ENCODE measurements at places on chromosomes 3 and 15.

DNA sequence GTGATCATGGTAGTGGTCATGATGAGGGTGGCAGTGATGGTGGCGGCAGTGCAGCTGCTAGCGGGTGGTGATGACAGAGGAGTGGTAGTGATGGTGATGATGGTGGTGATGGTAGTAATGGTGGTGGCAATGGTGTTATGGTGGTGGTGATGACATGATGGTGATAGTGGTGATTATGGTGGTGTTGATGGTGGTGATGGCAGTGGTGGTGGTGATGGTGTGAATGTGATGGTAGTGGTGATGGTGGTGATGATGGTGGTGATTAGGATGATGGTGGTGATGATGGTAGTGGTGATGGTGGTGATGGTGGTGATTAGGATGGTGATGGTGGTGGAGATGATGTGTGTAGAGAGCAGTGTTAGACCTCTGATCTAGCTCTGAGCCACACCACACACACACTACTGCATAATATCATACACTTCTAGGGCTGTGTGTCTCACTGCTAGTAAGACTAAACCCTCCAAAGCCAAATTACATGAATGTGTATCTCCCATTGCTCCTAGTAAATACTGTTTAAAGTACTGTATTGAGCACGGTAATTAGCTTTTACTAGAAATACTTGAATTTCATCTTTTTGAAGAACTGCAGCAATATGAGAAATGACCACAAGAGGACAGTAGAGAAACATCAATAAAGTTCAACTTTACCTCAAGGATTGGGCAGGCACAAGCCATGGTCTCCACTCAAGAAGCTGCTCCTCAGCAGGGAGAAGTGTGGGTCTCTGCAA lies 28.8 kb downstream of the TMED3 start:
- DNase-seq = peak; percentile 40

GRCh38 chr3:171685116-171685895 lies 125.0 kb downstream of the PLD1 start:
- DNase-seq = no peak

DNA sequence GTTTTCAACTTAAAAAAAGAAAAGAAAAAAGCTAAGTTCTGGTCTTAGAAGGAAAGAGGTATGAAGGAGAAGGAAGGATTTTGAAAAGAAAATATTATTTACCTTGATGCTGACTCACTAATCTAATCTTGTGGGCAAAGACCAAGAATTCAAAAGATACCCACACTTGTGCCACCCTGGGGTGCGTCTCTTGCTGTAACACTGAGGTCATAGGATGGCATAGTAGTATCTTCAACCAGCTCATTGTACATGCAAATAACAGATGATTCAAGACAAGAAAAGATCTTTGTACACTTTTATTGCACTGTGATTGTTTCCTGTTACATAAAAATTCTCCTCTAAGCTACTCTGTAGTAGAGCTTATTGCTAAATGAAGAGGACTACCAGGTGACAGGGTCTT lies 17.3 kb downstream of the PLS1 start:
- no peak for DNase-seq

GRCh38 chr3:98791341-98792325 lies 28.5 kb downstream of the ST3GAL6 start:
- no peak for DNase-seq

DNA sequence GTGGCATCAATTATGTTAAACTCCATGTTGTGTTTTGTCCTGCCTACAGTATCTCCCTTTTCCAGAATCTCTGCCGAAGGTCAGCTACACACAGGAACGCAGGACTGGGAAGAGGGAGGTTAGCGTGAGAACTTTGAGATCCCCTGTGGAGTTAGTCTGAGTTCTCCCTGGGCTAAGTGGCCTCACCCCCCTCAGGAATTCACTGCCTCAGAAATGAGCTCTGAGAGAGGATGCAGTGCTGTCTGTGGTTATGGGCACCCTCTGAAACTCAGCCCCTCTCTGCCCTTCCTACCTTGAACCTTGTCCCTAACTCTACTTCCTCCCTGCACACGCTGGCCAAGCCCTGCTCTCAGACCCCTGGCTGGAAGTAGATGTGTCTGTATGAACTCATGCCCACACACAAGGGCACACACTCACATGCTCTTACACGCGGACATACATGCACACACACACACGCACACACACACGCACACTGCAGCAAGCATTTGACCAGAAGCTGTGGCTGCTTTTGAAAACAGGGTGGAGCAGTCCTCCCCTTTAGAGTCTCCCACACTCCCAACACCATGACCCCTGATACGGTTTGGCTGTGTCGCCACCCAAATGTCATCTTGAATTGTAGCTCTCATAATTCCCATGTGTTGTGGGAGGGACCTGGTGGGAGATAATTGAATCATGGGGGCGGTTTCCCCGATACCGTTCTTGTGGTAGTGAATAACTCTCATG lies 5.3 kb upstream of the VIPR1 start:
- peak; percentile 49 for DNase-seq

DNA sequence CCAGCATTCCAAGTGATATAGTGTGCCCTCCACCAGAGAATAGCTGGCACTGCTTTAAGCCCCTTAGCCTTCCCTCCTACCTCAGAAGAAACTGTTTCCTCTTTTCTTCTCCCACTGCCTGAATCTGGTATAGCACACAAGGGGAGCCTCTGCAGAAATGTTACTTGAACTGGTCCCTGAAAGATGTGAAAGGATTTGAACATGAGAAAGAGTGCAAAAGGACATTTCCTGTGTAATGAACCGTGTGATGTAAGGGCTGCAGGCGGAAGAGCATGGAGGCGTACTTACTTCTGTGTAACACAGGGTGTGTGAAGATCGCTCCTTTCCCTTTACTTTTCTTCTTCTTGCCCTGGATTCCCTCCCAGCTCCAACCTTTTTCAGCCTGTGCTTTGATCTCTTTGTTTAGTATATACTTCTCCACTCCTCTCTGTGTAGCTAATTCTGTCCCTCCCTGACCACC lies 8.4 kb downstream of the TMOD3 start:
- no peak for DNase-seq

DNA sequence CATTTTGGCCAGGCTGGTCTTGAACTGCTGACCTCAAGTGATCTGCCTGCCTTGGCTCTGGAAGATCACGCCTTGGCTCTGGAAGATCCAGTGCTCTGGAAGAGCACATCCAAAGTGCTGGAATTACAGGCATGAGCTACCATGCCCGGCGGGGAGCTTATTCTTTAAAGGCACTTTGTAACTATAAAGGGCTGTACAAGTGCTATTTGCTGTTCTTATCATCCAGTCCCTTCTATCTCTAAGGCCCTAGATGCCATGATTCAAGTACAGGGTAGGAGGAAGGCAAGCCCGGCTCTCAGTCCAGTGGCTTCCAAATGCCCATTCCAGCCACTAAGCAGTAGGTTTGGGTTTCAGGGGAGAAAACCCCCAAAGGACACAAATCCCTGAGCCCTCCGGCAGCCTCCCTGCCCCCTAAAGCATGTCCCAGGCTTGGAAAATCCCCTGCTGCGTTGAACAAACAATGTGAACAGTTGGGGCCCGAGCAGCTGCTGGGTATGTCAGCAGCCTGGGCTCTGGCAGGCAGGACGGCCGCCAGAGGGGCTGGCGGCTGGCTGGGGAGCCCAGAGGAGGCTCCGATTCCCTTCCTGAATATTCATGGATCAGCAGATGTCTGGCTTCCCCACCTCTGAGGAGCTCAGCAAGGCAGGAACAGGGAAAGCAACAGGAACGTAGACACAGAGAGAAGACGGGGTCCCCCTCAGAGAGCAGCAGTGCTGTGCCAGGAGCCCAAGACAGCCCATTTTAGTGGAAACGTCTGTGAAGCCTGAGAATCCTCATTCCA lies 7.7 kb downstream of the IGDCC4 start:
- peak; percentile 92 for DNase-seq
